ENCODE measurements at places on chromosomes 13 and 19.

DNA sequence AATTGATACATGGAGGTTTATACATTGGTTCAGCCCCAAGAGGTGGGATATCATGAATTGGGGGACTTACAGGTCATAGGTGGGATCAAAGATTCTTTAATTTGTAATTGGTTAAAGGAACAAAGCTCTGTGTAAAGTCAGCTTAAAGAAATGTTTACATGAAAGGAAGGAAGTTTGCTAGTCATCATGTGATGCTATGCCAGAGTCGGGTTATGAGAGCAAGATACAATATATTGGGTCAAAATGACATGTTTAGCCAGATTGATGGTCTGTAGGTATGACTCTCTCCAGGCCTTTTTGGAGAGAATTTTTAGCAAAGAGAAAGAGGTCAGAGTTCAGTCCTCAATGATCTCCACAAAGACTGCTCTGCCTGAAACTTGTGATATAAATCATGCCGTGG lies 5.3 kb upstream of the CYSLTR2 start:
- DNase-seq: no peak

DNA sequence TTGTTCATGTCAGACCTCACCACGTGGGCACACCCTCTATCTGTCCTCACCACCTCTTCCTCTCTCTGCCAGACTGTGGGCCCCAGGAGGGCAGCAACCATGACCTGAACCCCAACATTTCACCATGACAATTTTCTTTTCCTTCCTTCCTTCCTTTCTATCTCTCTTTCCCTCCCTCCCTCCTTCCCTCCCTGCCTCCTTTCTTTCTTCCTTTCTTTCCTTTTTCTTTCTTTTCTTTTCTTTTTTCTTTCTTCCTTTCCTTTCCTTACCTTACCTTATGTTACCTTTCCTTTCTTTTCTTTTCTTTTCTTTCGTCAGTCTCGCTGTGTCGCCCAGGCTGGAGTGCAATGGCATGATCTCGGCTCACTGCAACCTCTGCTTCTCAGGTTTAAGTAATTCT lies 8.7 kb upstream of the FCER2 start:
- no peak for DNase-seq

DNA sequence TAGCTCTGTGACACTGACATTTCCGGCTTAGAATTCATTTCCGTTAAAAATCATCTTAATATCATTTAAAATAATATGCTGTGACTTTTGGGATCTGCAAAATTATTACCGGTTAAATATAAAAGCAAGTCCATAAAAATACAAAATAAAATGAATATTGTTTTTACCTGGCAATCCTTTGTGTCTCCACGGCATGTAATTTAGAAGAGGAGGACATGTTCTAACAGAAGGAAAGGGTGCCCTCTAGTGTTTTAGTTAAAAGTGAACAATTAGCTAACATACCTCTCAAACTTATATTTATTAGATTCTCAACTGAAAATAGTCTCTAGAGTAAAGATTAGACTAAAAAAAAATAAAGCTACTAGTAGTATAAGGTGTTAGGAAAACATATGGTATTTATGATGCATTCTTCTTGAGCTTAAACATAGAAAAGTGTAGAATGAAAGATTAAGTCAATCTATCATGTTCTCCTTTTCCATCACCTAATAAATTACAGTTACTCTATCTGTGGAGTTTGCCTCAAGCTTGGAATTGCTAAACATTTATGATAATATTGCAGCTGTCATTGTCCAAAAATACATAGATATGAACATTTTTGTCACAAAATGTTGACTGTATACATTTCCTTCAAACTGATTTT lies 676.7 kb upstream of the SPRY2 start:
- peak; percentile 24 for DNase-seq

DNA sequence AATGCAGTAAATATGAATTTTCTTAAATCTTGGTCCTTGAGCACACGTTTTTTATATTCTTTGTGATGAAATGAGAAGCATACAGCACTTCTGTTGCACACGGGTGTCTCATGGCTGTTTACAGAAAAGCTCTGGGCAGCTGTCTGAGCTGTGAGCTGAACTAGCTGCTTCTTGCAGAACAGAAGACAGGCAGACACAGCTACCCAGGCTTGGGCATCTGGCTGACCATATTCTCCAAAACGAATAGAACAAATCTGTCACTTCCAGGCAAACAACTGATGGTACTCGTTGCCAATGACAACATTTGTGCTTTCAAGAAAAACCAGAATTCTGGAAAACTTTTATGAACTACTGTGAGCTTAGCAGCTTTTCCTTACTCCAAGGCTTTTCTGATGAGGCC lies 16.2 kb downstream of the PCID2 start:
- DNase-seq: no peak

DNA sequence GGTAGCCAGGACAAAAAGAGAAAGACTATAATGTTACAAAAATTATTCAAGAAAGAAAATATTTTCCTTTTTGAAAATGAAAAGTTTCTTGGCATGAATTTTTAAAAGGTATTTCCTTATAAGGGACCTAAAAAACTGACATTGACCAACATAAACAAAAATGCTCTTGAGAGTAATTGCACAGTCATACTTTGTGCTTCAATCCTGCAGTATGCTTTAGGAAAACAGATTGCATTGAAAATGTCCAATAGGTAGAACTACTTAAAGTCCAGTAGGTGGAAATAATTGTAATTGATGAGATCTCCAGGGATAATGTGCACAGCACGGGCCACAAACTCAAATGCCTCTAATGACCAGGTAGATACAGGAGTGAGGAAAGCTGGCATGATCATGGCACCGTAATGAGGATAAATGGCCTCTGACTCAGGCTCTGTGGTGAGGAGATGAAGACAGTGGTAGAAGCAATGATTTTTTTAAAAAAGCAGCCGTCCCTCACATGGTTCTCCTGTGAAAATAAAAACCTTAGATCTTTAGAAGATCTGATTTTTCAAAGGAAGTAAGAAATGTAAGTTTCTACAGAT lies 278.0 kb downstream of the ITGBL1 start:
- no peak for DNase-seq

- DNase-seq: no peak
Observed at GRCh38 chr13:73096173-73096572, 37.4 kb downstream of the KLF5 start.

GRCh38 chr19:944663-945241 lies 18.9 kb downstream of the ARID3A start:
- no peak for DNase-seq

DNA sequence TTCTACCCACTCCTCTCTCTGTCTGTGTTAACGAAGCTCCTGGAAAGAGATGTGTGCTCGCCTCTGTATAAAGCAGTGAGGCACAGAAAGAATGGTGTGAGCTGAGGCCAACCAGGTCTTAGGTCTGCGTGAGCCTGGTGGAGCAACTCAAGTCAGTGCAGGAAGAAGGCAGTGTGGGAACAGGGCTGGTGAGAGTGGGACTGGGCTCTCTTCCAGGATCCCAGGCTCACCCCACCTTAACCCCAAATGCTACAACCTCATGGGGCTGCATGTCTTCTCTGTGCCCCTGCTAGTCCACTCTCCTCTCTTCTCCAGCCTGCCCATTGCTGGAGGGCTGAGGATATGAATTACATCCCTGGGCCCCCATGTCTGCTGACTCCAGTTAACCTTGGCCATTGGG lies 127.4 kb downstream of the DCT start:
- DNase-seq: peak; percentile 16

GRCh38 chr19:38389101-38389925 lies 816 bp downstream of the SPRED3 start:
- peak; percentile 40 for DNase-seq

DNA sequence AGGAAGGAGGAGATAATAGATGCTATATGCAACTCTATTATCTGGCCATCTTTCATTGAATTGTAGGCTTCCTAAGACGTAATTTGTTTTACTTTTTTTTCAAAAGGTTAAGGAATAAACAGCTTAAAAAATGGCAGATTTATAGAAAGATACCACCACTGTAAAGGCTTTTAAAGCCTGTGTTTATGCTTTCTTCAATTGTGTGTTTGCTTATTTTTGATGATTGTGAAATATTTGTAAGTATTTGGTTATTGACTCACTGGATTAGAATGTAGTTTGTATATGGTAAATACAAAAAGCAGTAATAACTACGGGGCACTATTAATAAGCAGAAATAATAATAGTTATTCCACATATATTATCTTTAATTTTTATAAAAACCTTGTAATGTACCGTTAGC lies 437.9 kb downstream of the KLF5 start:
- no peak for DNase-seq

GRCh38 chr13:79659121-79659521 lies 178.2 kb downstream of the NDFIP2 start:
- no peak for DNase-seq

- peak; percentile 58 for DNase-seq
Observed at GRCh38 chr13:31945202-31945961, 86.2 kb upstream of the FRY start.

- no peak for DNase-seq
Observed at GRCh38 chr19:3860499-3860898, 8.3 kb downstream of the ZFR2 start.

GRCh38 chr13:92260363-92260762 lies 861.9 kb downstream of the GPC5 start:
- no peak for DNase-seq

GRCh38 chr13:21511849-21512248 lies 52.7 kb upstream of the ZDHHC20 start:
- no peak for DNase-seq

DNA sequence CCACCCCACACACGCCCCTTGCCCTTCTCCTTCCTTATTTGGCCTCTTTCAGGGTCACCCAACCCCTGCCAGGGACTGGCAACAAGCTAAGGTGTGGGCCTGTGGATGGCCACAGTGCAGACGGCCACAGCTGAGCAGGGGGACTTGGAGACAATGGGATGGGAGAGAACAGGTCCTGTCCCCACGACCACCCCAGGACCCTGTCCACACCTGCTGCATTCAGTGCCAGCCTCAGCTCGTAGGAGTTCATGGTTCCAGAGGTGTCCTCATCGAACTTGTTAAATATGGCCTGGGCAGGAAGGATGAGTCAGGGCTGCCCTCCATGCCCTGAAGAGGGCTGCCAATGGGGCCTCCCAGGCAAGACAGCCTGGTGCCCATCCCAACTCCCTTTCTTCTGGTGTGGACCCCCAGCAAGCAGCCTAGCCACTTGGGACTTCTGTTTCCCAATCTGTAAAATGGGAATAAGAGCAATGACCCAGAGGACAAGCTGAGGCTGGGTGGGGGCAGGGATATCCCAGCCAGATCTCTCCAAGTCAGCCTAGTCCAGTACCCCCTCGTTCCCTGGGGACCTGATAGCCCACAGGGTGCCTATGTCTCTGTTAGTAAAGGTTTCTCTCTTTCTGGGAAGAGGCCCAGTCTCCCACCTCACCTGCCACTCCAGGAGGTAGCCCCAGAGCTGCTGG lies 10.6 kb downstream of the CAPN12 start:
- DNase-seq: peak; percentile 26

DNA sequence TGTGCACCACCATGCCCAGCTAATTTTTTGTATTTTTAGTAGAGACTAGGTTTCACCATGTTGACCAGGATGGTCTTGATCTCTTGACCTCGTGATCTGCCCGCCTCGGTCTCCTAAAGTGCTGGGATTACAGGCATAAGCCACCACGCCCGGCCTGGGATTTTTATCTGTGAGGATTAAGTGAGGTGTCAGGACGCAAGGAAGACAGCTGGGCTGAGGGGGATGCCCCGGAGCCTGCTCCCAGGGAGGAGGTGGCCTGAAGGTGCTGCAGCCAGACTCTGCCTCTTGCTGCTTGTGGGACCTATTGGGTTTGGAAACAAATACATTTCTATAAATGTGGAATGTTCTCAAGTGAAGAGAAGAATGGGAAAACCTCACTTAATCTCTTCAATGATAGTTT lies 131.6 kb downstream of the OLFM4 start:
- no peak for DNase-seq

GRCh38 chr19:16336571-16336970 lies 11.9 kb downstream of the KLF2 start:
- no peak for DNase-seq

GRCh38 chr13:54705738-54706137 lies 1677.1 kb downstream of the OLFM4 start:
- no peak for DNase-seq

DNA sequence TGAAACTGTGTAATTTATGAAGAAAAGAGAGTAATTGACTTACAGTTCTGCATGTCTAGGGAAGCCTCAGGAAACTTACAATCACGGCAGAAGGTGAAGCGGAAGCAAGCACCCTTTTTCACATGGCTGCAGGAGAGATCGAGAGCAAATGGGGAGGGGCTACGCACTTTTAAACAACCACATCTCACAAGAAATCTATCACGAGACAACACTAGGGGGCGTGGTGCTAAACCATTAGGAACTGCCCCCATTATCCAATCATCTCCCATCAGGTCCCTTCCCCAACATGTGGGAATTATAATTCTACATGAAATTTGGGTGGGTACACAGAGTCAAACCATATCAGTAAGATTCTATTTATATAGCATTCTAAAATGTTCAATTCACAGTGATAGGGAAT lies 114.8 kb upstream of the TRPC4 start:
- DNase-seq: no peak

- no peak for DNase-seq
Observed at GRCh38 chr13:76474966-76475365, 411.2 kb downstream of the KCTD12 start.

GRCh38 chr19:19372656-19373416 lies 32.6 kb upstream of the GATAD2A start:
- DNase-seq: no peak

DNA sequence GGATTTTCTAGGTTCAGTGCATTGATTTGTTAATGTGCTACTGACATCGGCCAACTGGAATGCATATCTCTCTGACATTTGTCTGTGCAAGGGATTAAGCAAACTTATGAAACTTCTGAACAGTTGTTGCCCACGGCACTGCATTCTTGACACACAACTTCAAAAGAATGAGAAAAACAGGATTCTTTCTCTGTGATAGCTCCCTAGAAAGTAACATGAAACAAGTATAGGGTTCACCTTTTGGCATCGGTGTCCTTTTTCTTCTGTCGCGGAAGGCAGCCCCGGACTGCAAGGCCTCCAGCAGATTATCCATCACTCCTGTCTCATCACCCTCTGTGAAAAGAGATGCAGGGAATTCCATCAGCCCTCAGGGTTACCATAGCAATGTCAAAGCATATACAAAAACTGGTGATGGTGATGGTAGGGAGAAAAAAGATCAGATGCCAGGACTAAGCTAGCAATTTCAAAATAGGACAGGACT lies 389.2 kb downstream of the DIAPH3 start:
- peak; percentile 39 for DNase-seq

- no peak for DNase-seq
Observed at GRCh38 chr13:33099860-33100259, 83.6 kb downstream of the KL start.

GRCh38 chr19:48556163-48556562 lies 4.2 kb downstream of the SULT2B1 start:
- peak; percentile 63 for DNase-seq
